ENCODE measurements at places on chromosomes 2 and 18. TPM values are rescaled to one million over a fixed set of nuclear protein-coding genes. Genes with fewer than 3 reads are reported as not detected.
A peak's percentile ranks its signal among the peaks of the same experiment; 100 is the strongest.

GRCh38 chr18:76388891-76389423 is 106.1 kb downstream of the ZNF516 start:
- no peak for DNase-seq
- H3K4me1 ChIP-seq, result no peaks in the 10 kb centered on the region
- no peaks in the 10 kb centered on the region for H3K36me3 ChIP-seq
- H3K27me3 ChIP-seq, result no peaks in the 10 kb centered on the region
- H3K27ac ChIP-seq, result no peak overlapping the region

GRCh38 chr2:155815851-155816250 is 516.7 kb downstream of the NR4A2 start:
- no peak overlapping the region for H3K4me3 ChIP-seq
- DNase-seq, result no peak
- H3K4me1 ChIP-seq, result no peaks in the 10 kb centered on the region
- H3K27me3 ChIP-seq, result no peaks in the 10 kb centered on the region

The ABCA12 gene
- 0.37 TPM for polyA plus RNA-seq

The PDE6D gene
- polyA plus RNA-seq, result 28.2 TPM

GRCh38 chr2:226793646-226794045 is 6.0 kb downstream of the IRS1 start:
- no peaks in the 10 kb centered on the region for H3K27me3 ChIP-seq
- no peak for DNase-seq
- peak overlapping the region; percentile 20 for H3K27ac ChIP-seq
- peak overlapping the region; percentile 35 for H3K4me3 ChIP-seq

The HAAO gene
- polyA plus RNA-seq, result 57.2 TPM

- H3K27ac ChIP-seq, result no peak overlapping the region
- no peaks in the 10 kb centered on the region for H3K27me3 ChIP-seq
- H3K4me1 ChIP-seq, result peaks cover 3% of the 10 kb centered on the region
- H3K4me3 ChIP-seq, result no peak overlapping the region
Measured at GRCh38 chr2:237574894-237575868, 8.8 kb downstream of the PRLH start.

- H3K36me3 ChIP-seq, result no peaks in the 10 kb centered on the region
- no peak overlapping the region for H3K27ac ChIP-seq
- DNase-seq, result no peak
- H3K4me3 ChIP-seq, result no peak overlapping the region
- H3K4me1 ChIP-seq, result no peaks in the 10 kb centered on the region
- H3K27me3 ChIP-seq, result peaks cover 17% of the 10 kb centered on the region
Measured at GRCh38 chr2:199449455-199449854, 8.3 kb downstream of the SATB2 start.

DNA sequence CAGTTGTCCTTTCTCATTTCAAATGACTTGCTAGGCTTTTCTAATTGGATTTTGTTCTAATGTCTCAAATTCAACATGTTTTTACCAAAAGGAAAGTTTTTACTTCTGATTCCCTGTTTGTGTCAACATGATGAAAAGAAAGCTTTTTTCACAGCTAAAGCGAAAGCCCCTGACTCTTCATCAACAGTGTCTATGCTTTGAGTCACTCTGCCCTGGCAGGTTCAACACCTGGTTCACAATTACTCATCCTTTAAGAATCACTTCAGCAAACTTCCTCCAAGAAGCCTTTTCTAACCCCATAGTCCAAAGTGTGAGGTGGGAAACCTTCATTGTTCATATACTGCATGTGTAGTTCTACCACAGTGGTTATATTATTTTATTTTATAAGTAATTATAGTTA is 7.6 kb upstream of the DSG2 start:
- no peak overlapping the region for H3K4me3 ChIP-seq
- H3K36me3 ChIP-seq, result no peaks in the 10 kb centered on the region
- no peak overlapping the region for H3K27ac ChIP-seq
- no peaks in the 10 kb centered on the region for H3K4me1 ChIP-seq
- no peak for DNase-seq

The WBP1 gene
- 150 TPM for polyA plus RNA-seq

DNA sequence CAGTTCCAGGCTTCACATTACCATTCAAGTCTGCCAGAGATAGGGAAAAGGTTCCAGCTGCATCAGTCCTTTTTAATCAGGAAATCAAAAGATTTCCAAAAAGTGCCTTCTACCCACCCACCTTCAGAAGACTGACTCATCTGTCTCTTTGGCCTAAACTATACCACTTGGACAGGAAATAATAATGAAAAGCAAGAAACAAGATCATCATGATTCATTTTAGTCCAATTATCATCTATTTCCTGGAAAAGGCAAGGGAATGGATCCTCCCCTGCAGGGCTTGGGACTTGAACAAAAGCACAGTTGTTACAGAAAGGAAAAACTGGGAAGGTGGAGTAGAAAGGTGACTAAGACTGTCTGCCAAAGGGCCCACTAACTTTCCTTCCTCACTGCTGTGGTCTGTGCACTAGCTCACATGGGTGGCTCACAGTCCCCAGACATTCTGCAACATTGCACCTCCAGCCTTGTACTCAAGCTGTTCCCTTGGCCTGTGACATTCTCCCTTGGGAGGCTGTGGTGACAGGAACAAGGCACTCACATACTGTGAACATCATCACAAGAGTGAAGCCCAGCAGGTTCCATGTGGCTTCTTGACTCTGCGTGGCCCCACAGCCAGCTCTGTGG is 75.3 kb downstream of the VSNL1 start:
- H3K36me3 ChIP-seq, result no peaks in the 10 kb centered on the region
- H3K27me3 ChIP-seq, result no peaks in the 10 kb centered on the region
- no peak for DNase-seq
- no peak overlapping the region for H3K4me3 ChIP-seq

The CHRNA1 gene
- polyA plus RNA-seq, result not detected

The NT5C1B gene
- polyA plus RNA-seq, result not detected

DNA sequence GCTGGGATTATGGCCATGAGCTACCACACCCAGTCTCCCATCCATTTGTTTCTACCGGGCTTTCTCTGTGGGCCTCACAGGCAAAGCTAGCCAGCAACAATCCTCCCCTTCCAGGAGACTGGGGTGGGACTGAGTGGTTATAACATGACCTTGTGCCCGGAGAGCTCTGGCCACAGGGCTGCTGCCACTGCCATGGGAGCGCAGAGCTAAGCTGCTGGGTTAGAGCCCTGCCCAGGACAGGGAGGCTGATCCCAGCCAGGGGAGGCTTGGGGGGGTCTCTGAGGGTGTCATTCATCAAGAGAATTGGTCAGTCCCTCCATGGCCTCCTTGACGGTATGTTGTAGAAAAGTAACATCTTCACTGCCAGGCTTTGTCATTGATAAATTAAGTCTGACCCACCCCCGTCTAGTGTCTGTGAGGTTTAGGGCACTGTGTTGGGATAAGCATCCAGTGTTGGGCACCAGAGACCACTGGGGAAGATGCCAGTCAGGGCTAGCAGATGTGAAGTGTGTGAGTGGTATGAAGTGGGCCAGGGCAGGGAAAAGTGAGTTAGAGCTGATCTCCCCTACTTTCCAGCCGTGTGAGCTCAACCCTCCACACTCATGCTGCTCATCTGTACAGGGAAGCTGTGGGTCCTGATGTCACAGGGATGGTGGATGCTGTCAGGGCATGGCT is 368.4 kb upstream of the HS6ST1 start:
- no peak overlapping the region for H3K27ac ChIP-seq
- H3K27me3 ChIP-seq, result no peaks in the 10 kb centered on the region
- no peaks in the 10 kb centered on the region for H3K36me3 ChIP-seq

GRCh38 chr2:156800781-156801361 is 364.7 kb downstream of the GPD2 start:
- H3K4me1 ChIP-seq, result no peaks in the 10 kb centered on the region
- DNase-seq, result no peak
- H3K27ac ChIP-seq, result no peak overlapping the region
- no peak overlapping the region for H3K4me3 ChIP-seq
- H3K36me3 ChIP-seq, result no peaks in the 10 kb centered on the region

- H3K4me1 ChIP-seq, result no peaks in the 10 kb centered on the region
- no peak overlapping the region for H3K4me3 ChIP-seq
- no peak for DNase-seq
- H3K27me3 ChIP-seq, result no peaks in the 10 kb centered on the region
- no peak overlapping the region for H3K27ac ChIP-seq
Measured at GRCh38 chr2:86747711-86748639, 27.9 kb downstream of the RMND5A start.

Measured in kidney (tissue), 22 donors.